ENCODE measurements at places on chromosomes 11 and 22.
A peak's percentile ranks its signal among the peaks of the same experiment; 100 is the strongest.

DNA sequence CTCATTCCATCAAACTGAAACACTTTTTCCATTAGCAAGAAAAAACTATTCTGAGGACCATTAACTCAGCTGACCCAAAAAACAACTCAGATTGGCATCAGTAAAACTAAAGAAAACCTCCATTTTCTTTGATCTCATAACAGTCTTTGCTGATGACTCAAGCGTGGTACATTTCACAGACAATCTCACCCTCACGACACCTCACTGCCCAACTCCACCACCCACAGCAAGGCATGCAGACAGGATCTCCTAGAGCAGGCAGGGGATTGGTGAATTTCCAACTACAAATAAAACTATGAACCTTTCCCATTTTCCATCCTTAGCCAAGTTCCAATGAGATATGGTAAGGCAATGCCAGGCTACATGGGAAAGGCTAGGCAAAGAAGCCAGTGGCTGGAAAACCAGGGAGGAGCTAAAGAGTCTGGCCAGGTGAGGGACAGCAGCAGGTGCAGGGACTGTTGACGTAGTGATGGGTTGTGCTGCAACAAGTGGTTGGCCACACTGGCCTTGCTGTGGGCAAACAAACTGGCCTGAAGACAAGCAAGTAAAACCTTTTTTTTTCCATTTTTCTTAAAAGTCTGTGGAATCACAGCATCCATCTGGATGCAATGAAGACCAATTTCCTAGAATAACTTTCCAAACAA is 97.2 kb downstream of the SERGEF start:
- DNase-seq = no peak

DNA sequence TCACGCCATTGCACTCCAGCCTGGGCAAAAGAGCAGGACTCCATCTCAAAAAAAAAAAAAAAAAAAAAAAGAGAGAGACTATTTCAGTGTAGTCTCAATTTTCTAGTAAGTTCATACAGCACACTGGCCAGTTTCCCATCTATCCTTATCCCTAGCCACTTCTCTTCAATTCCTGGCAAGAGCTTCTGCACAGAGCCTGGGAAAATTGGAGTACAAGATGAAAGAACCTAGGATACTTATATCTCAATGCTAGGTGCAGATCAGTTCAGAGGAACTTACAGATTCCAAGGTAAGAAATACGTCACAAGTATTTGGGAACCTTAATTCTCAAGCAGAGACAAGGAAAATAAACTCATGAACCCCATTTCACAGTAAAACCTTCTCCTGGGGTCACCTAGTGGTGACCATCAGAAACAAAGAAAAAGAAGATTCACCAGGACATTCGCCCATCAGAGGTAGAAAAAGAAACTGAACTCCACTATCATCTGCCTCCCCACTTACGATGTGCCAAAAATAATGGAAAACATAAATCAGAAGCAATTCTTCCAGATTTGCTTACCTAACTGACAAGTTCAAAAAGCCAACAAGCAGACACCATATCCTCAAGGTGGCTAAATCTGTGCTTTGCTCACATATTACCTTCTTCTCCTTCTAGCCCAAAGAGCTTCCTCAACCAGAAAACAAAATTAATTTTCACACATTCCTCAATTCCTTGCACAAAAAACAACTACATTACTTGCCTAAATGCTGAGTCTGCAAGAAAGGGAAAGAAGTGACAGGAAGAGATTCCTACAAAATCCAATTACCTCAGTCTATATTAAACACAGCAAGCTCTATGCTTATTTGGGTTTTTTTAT is 4.9 kb downstream of the DENND5A start:
- no peak for DNase-seq

- DNase-seq = no peak
Observed at GRCh38 chr11:7573558-7574296, 59.9 kb downstream of the PPFIBP2 start.

DNA sequence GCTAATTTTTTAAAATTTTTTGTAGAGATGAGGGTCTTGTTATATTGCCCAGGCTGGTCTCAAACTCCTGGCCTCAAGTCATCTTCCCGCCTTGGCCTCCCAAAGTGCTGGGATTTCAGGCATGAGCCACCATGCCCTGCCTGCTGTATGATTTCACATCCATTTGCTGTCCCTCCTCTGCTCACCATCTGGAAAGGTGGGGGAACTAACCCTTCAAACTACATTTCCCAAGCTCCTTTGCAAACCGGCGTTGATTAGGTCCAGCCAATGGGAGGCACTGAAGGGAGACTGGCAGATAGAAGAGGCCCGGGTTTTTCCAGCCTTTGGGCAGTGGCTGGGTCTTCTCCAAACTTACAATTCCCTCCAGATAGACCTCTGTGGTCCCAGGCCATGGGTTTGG is 19.3 kb downstream of the RFPL1 start:
- peak; percentile 50 for DNase-seq

GRCh38 chr11:9057888-9058287 is 33.5 kb downstream of the SCUBE2 start:
- DNase-seq = no peak
